Cardiac muscle cell (in vitro differentiated cells and primary cell): ENCODE measurements at places on chromosomes 5 and 9. TPM values are rescaled to one million over a fixed set of nuclear protein-coding genes. Genes with fewer than 3 reads are reported as not detected.

Gene RLN1
- total RNA-seq, result not detected in 2 replicates

Gene PCDHGB4
- total RNA-seq, result 17.4 and 23.5 TPM in 2 replicates

Gene REEP2
- total RNA-seq, result 42.2 and 56.6 TPM in 2 replicates

Gene MAMDC2
- 0.32 and 0.54 TPM in 2 replicates for total RNA-seq

Gene FIBCD1
- 0.39 and 4.0 TPM in 2 replicates for total RNA-seq

Gene FAM200C
- 6.3 and 8.8 TPM in 2 replicates for total RNA-seq

Gene OCLN
- 4.1 and 5.6 TPM in 2 replicates for total RNA-seq

Gene GAS1
- total RNA-seq, result 18.2 and 22.6 TPM in 2 replicates

Gene WDR31
- 2.2 and 4.1 TPM in 2 replicates for total RNA-seq
